Stimulated activated CD4-positive, alpha-beta T cell treated with anti-CD3 and anti-CD28 coated beads, TNF-alpha, amount 100 ng/mL, for 24 hours (primary cell): ENCODE measurements at places on chromosomes 3 and 15.

GRCh38 chr3:126103121-126104027 is 19.4 kb upstream of the SLC41A3 start:
- no peak for DNase-seq

- no peak for DNase-seq
Measured at GRCh38 chr3:172577987-172578570, 54.8 kb upstream of the TNFSF10 start.

GRCh38 chr15:41820791-41821423 is 7.0 kb upstream of the JMJD7 start:
- DNase-seq, result no peak

DNA sequence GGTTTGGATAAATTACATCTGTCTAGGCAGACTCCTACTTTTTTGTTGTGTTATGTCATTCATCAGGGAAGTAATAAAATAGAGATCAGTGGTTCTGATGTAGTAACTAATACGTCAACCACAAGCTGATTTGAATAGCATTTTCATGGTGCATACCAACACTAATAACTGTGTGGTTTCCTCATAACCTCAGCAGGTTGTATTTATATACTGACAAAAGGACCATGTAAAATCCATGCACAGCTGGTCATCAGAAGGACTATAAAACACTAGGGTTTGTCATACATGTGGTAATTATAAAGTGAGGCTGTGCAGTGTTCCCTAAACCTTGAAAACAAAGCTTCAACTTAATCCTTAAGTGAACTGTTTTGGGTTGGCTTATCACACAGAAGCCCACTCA is 216.8 kb upstream of the RBMS3 start:
- no peak for DNase-seq

DNA sequence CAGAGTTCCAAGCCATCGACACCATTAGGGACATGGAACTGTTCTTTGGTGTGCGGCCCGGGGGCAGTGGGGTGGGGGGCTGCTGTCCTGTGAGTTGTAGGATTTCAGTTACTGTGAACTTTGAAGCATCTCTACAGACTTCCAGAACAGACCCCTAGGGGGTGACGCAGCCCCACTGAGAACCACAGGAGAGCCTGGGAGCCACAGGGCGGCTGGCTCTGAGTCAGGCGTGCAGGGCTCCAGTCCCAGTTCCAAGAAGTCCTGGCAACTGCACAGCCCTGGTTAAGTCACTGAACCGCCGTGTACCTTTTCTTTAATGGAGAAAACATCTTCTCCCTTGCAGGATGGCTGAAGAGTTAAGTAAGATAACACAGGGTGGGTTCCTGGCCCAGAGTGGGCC is 23.5 kb upstream of the LRTM1 start:
- no peak for DNase-seq

DNA sequence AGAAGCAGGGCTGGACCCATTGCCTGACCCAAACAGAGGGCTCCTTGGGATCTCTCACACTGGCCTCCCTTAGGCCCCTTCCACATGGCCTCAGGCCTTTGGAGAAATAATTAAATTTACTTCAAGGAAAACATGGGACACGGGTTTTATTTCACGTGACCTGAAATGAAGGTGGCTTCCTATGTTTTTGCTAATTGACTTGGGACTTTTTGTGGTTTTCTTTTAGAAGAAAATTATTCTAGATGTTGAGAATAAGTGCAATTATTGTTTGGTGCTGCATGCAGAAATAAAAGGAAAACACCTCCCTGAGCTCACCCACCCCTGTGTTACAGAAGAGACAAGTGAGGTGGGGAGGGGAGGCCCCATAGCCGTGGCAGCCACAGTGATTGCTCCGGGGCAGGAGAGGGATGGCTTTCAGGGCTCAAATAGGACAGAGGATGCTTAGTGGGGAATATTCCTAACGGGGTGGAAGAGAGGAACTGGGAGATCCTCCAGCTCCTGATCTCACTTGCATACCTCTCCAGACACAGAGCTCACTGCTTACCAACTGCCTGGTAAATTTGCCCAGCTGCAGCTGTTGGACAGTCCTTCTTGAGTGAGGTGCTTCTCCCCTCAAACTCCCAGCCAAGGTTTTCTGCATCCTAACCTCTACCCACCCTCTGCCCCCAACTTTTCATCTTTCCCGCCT is 29.2 kb upstream of the RPL29 start:
- DNase-seq, result no peak

GRCh38 chr3:96843505-96844203 is 29.3 kb downstream of the EPHA6 start:
- no peak for DNase-seq

- DNase-seq, result no peak
Measured at GRCh38 chr3:100871306-100871705, 121.9 kb downstream of the ABI3BP start.

DNA sequence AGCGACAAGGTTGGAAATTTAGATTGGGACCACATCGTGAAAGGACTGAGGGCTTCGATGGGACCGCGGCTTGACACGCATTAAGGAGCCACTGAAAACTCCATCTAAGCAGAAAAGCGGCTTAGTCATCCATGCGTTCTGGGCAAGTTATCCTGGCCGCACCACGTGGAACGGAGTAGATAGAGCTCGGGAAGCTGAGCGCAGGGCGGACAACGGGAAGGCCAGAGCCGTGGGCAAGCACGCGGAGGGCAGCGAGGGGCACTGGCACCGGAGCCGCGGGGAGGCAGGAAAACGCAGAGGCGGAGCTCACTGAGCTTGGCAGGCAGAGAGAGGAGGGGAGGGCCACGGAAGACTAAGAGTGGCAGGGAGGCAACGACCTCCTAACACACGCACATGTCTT is 61.3 kb upstream of the VGLL4 start:
- DNase-seq, result no peak

- no peak for DNase-seq
Measured at GRCh38 chr3:183878071-183878470, 6.6 kb downstream of the PARL start.

DNA sequence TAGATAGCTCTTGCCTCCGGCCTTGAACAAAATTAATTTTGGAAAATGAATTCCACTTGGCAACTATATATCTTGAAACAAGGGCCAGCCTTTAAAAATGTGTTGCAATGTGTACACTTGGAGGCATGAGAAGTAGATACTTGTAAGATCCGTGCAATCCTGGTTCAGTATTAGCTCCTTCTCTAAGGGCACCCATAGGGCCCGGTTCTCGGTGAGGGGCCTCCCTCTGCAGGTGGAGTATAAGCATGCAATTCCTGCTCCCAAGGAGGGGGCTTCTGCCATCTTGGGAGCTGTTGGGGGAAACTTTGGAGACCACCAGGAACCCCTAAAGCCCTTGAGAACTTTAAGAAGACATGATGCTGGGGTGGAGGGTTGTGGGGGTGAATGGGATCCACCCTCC is 388.7 kb upstream of the RGMA start:
- no peak for DNase-seq

- no peak for DNase-seq
Measured at GRCh38 chr3:112411425-112411824, 78.5 kb downstream of the CD200 start.

GRCh38 chr3:72582211-72582878 is 265.9 kb downstream of the SHQ1 start:
- no peak for DNase-seq

DNA sequence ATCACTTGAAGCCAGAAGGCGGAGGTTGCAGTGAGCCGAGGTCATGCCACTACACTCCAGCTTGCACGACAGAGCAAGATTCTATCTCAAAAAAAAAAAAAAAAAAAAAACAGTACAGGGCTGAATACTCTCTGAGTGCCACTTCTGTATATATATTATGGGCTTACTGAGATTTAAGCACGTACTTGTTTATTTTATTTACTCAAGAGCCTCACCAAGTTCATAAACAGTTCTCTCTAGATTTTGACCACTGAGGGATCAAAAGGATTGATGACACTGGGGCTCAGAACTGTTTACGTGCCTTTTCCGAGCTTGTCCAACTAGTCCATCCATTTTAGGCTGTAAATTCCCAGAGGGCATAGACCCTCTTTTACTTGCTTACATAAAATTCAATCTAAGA is 81.5 kb downstream of the FRMD4B start:
- DNase-seq, result no peak

GRCh38 chr3:57958642-57959422 is 49.4 kb upstream of the FLNB start:
- DNase-seq, result no peak

GRCh38 chr3:194133661-194134230 is 2.2 kb upstream of the HES1 start:
- no peak for DNase-seq

DNA sequence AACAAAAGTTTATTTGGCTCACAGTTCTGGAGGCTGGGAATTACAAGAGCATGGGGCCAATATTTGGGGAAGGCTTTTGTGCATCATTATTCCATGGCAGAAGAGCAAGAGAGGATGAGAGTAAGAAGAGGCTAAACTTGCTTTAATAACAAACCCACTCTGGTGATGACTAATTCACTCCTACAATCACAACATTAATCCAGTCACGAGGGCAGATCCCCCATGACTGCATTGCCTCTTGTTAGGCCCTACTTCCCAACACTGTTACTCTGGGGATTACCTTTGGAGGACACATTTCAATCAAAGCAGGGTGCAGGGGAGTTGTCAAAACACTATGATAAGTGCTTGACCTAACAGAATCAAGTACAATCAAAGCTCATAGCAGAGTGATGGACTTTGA is 181.7 kb downstream of the BBX start:
- DNase-seq, result no peak

GRCh38 chr3:16570113-16570512 is 35.1 kb downstream of the DAZL start:
- DNase-seq, result no peak

DNA sequence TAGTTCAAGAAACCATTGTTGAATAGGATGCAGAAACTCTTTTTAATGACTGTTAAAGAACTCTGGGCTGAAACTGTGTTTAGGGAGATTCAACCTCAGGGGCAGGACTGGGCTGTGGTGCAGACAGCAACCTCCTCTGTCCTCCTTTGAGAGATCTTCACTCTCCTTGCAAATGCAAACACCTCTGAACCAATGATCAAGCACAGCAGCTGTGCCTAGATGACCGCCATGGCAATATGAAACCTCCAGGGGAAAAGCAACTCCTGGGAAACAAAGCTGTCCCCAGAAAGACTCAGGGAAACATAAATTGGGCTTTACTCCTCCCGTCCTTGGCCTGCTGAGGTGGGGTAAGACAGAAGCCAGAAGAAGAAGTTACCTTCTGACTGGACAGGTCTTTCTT is 52.6 kb downstream of the TBC1D2B start:
- DNase-seq, result no peak

- DNase-seq, result no peak
Measured at GRCh38 chr3:12935023-12935860, 93.9 kb upstream of the RPL32 start.

DNA sequence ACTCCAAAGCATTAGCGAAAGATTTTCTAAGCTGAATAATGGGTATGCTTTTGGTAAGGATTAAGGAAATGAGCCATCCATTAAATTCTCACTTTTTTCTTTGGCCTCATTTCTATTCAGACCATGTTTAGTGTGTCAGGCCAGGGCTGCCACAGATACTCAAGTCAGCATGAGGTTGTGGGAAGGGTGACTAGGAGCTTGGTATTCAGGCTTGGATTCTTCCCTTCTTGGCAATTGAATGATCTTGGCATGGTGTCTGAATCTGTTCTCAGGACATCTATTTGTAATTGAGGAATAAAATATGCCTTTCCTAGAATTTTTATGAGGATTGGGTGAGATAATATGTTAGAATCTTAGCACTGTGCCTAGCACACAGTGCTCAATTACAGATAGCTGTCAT is 11.2 kb downstream of the CCNB2 start:
- no peak for DNase-seq

DNA sequence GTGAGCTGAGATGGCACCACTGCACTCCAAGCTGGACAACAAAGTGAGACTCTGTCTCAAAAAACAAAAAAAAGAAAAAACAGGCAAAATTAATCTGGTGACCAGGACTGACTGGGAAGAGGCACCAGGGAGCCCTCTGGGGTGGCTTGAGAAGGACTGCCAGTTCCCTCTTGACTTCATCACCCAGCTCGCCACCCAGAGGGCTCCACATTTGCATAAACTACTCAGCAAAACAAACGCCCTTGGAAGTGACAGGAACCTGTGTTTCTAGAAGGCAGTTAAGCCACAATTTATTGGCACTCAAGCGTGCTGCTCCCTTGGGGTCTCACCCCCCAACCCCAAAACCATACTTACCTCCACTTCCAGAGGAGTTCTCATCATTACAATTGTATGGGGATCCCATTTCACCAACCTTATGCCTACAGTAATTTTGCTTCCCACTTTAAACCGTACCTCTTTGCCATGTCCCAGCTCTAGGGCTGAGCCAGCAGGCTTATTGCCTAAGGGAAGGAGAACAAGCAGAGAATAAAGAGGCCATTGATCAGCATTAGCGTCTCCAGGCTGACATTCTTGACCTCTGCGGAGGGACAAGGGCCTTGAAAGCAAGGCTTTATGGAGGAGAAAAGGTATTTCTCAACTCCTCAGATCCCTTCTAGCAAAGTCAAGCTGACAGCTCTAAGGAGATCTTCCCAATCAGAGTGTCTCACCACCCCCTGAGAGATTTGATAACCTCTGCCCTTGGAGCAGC is 357.4 kb downstream of the SHQ1 start:
- DNase-seq, result no peak

- DNase-seq, result no peak
Measured at GRCh38 chr15:40087991-40088928, 20.4 kb downstream of the BMF start.

GRCh38 chr3:197801891-197802778 is 11.1 kb downstream of the LRCH3 start:
- DNase-seq, result no peak

- DNase-seq, result no peak
Measured at GRCh38 chr3:11140713-11141104, 13.6 kb upstream of the HRH1 start.

GRCh38 chr15:26841941-26842340 is 24.9 kb upstream of the GABRA5 start:
- DNase-seq, result no peak

- DNase-seq, result no peak
Measured at GRCh38 chr3:73070675-73071575, 9.5 kb downstream of the EBLN2 start.

DNA sequence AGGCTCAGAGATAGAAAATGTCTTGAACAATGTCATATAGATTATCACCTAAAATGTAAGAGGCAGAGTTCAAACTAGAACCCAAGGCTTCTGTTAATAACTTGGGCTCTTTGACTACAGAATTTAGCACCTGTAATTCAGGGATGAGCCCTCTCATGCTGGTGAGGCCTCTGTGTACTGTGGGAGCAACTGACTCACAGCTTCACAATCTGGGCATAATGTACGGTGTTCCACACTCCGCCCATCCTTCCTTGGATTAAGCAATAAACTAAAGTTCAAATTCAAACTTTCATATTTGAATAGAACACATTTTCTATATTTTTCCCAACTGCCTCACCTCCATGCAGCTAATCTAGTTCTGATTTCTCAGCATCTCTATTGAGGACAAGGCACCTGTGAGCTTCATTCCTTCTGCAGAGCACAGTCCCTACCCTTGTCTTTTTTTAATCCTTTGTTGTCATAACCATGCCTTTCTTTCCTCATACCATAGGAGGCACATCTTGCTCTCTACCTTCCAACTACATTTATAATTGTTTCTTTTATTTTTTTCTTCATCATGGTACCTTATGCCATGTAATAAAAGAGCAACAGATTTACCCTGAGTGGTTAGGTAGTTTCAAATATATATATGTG is 392.1 kb downstream of the NLGN1 start:
- no peak for DNase-seq
